GM23248 (cell line): ENCODE measurements at places on chromosomes 6 and 20. TPM values are rescaled to one million over a fixed set of nuclear protein-coding genes. Genes with fewer than 3 reads are reported as not detected.

DNA sequence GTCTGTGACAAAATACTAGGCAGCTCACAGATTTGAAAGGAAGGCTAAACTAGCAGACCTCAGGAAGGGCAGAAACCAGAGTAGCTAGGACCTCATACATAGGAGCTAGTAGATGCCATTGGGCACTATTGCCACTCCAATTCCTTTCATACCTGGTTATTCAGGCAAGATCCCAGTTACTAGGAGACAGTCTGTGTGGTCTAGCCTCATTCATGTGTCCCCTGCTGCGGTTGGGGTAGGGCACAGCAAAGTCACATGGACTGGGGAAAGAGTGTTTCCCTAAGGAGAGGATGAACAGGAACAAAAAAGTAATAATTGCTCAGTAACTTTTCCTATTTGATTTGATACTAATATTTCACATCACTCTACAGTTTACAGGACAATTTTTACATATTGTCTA, 204.6 kb upstream of the HEY2 start:
- no peaks in the 10 kb centered on the region for H3K4me1 ChIP-seq
- no peaks in the 10 kb centered on the region for H3K27me3 ChIP-seq
- DNase-seq, result no peak
- no peak overlapping the region for H3K27ac ChIP-seq

DNA sequence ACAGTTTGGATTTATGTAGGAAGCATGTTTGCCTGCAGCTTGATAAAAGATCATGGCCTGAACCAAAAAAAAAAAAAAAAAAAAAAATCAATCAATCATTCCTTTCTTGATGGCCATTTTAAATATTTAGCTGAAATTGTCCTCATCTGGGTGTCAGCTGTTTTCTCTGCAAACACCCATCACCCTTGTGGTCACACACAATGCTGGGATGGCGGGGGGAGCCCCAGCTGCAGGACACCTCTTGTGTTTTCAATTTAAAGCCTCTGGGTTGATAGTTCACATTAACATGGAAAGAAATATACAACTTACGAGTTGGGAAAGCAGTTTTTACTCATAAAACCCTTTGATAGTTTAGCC, 160.4 kb downstream of the ZFP64 start:
- peaks cover 18% of the 10 kb centered on the region for H3K4me1 ChIP-seq
- H3K27ac ChIP-seq, result peak overlapping the region; percentile 29; the same call in 1 of the 2 replicates
- no peaks in the 10 kb centered on the region for H3K27me3 ChIP-seq

GRCh38 chr6:50520326-50521266, 192.7 kb upstream of the TFAP2D start:
- H3K36me3 ChIP-seq, result no peaks in the 10 kb centered on the region
- no peak overlapping the region for H3K27ac ChIP-seq
- H3K4me3 ChIP-seq, result no peak overlapping the region
- no peaks in the 10 kb centered on the region for H3K27me3 ChIP-seq

DNA sequence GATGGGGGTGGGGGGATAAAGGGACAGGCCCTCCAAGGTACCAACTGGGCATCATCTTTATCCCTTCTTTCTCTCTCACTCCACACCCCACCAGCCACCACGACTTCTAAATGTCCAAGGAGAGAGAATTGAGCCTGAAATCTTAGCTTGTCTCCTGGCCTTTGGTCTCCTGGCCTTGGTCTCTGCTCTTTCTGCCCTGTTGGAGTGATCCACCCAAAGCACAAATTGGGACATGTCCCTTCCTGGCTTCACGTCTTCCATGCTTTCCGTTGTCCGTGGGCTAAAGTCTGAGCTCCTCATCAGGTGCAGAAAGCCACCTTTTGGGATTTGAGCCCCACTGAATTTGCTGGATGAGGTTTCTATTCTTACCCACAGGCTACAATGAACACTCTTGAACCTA, 8.4 kb downstream of the ADIG start:
- no peak overlapping the region for H3K27ac ChIP-seq
- H3K27me3 ChIP-seq, result no peaks in the 10 kb centered on the region
- no peaks in the 10 kb centered on the region for H3K4me1 ChIP-seq

DNA sequence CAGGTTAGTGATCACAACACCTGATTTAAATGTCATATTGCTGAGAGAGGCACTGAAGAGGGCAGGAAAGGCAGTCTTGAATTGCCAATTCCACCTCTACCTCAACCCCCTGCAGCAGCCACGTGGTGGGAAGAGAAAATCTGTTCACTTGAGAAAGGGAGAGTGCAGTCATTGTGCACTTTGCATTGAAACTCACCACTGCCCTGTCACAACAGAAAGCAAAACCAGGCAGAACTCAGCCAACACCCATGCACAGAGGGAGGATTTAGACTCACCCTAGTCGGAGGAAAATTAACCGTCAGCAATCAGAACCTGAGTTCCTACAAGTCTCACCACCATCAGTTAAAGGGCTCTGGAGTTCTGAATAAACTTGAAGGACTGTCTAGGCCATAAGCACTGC, 1040.2 kb downstream of the HACE1 start:
- no peak for DNase-seq
- no peaks in the 10 kb centered on the region for H3K36me3 ChIP-seq
- no peaks in the 10 kb centered on the region for H3K4me1 ChIP-seq
- no peak overlapping the region for H3K27ac ChIP-seq
- H3K4me3 ChIP-seq, result no peak overlapping the region

- peaks cover 42% of the 10 kb centered on the region for H3K4me1 ChIP-seq
- no peaks in the 10 kb centered on the region for H3K27me3 ChIP-seq
- no peaks in the 10 kb centered on the region for H3K36me3 ChIP-seq
- no peak overlapping the region for H3K27ac ChIP-seq
Measured at GRCh38 chr20:41045671-41046070, 17.0 kb downstream of the TOP1 start.

GRCh38 chr20:20483328-20483727, 115.4 kb downstream of the INSM1 start:
- no peaks in the 10 kb centered on the region for H3K27me3 ChIP-seq
- DNase-seq, result no peak
- H3K27ac ChIP-seq, result no peak overlapping the region
- no peaks in the 10 kb centered on the region for H3K36me3 ChIP-seq

GRCh38 chr6:12516070-12516469, 200.5 kb upstream of the PHACTR1 start:
- peak; percentile 19 for DNase-seq
- H3K27me3 ChIP-seq, result no peaks in the 10 kb centered on the region
- H3K36me3 ChIP-seq, result no peaks in the 10 kb centered on the region
- H3K27ac ChIP-seq, result no peak overlapping the region
- H3K4me1 ChIP-seq, result no peaks in the 10 kb centered on the region

GRCh38 chr6:1215884-1216487, 95.9 kb upstream of the FOXQ1 start:
- no peak overlapping the region for H3K4me3 ChIP-seq
- no peak overlapping the region for H3K27ac ChIP-seq
- H3K4me1 ChIP-seq, result no peaks in the 10 kb centered on the region
- no peaks in the 10 kb centered on the region for H3K27me3 ChIP-seq
- DNase-seq, result no peak

GRCh38 chr6:95127261-95127660, 450.1 kb upstream of the MANEA start:
- H3K27ac ChIP-seq, result no peak overlapping the region
- H3K4me3 ChIP-seq, result no peak overlapping the region
- no peaks in the 10 kb centered on the region for H3K36me3 ChIP-seq
- H3K4me1 ChIP-seq, result no peaks in the 10 kb centered on the region
- no peak for DNase-seq

DNA sequence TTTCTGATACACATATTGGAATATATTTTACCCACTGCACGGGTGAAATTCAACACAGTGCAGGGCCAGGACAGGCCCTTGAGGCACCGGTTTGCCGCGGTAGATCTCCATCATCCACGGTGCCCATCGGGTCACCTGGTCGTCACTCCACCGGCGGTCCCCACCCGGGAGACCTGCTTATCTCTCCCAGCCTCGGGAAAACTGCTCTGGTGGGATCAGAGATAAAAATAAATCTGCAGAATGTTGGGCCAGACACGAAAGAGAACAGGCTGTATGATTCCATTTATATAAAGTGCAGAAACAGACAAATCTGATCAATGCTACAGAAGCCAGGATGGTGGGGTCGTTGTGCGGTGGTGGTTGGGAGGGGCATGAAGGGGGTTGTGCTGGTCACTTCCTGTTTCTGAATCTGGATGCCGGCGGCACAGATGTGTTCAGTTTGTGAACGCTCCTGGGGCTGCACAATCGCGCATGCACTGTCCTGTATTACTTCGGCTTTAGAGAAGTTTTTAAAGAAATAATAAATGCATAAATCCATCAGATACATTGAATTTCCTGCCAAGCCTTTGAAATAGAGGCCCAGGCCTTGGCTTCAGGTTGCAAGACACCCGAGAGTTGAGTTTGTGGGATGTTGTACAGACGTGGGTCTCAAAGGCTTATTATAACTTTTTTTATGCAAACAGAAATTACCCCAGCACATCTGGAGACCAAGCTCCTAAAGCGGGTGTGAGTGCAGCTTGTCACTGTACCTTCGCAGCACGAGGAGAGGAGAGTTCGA, 54.3 kb downstream of the ANKRD60 start:
- H3K36me3 ChIP-seq, result no peaks in the 10 kb centered on the region
- DNase-seq, result peak; percentile 51
- peak overlapping the region; percentile 50 for H3K27ac ChIP-seq
- H3K4me3 ChIP-seq, result peak overlapping the region; percentile 51

- H3K4me1 ChIP-seq, result no peaks in the 10 kb centered on the region
- H3K27ac ChIP-seq, result no peak overlapping the region
- H3K27me3 ChIP-seq, result no peaks in the 10 kb centered on the region
- no peak for DNase-seq
- H3K36me3 ChIP-seq, result no peaks in the 10 kb centered on the region
- no peak overlapping the region for H3K4me3 ChIP-seq
Measured at GRCh38 chr6:164693944-164694343, 615.5 kb downstream of the C6orf118 start.

DNA sequence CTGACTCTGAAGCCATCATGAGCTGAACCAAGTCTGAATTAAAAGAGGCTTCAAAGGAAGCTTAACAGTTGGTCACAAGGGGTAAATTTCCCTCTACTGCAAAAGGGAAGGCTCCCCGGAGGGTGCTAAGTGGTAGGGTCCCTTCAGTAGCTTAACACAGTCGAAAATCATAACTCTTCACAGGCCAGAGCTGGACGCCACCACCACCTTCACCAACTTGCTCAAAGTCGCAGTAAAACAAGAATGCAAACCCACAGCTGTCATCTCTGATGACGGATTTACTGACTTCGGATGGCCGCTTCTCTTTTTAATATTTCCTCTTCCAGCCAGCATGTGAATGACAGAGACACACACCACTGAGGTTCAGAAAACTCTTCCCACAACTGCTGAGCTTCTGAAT, 144.7 kb upstream of the FBXL4 start:
- H3K36me3 ChIP-seq, result no peaks in the 10 kb centered on the region
- no peak overlapping the region for H3K4me3 ChIP-seq
- DNase-seq, result no peak

DNA sequence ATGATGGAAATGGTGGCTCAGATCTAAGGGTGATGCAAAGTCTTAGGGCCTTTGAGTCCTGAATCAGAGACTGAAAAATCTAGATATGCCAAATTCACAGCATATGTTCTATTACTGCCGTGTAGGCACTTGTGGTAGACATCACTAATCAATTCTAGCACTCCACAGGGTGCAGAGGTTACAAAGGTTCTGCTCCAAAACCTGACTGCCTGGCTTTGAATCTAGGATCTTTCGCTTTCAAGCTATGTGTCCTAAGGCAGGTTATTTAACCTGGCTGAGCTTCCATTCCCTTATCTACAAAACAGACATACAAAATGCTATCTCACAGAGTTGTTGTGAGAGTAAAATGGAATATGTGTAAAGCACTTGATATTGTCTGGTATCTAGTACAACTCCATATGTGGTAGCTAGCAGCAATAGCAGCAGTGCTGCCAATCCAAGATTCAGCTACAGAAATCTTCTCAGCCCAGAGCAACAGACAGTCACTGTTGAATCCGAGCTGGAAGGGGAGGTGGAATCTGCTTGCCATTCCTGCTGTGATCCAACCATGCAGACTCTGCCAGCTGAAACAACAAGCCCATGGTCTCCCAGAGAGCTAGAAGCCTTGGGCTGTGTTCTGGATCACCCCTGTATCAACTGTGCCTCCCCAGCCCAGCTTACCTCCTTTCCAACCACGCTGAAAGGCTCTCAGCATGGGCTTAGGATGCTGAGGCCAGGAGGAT, 206.9 kb downstream of the TFAP2C start:
- DNase-seq, result no peak
- H3K4me1 ChIP-seq, result no peaks in the 10 kb centered on the region
- no peaks in the 10 kb centered on the region for H3K36me3 ChIP-seq
- no peak overlapping the region for H3K4me3 ChIP-seq
- no peak overlapping the region for H3K27ac ChIP-seq
- peaks cover 52% of the 10 kb centered on the region for H3K27me3 ChIP-seq

DNA sequence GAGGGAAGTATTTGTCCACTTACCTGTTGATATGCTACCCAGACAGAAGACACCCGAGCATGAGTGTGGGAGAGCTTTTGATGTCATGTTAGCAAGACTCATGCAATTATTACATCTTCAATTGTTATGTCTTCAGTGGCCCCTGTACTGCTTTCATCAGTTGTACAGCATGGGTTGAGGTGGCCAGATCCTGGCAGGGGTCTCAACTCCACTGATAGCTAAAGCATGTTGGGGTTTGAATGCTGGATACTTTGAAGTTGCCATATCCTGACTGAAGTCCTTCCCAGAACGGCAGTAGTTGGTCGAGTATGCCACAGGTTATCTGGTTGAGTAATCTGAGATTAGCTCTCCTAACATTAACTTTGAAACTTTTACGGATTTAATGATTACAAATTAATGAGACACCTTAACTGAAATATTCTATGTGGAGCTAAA, 46.7 kb downstream of the LRRN4 start:
- H3K4me3 ChIP-seq, result peak overlapping the region; percentile 88
- DNase-seq, result peak; percentile 47
- H3K36me3 ChIP-seq, result peaks cover 22% of the 10 kb centered on the region
- peaks cover 18% of the 10 kb centered on the region for H3K4me1 ChIP-seq

DNA sequence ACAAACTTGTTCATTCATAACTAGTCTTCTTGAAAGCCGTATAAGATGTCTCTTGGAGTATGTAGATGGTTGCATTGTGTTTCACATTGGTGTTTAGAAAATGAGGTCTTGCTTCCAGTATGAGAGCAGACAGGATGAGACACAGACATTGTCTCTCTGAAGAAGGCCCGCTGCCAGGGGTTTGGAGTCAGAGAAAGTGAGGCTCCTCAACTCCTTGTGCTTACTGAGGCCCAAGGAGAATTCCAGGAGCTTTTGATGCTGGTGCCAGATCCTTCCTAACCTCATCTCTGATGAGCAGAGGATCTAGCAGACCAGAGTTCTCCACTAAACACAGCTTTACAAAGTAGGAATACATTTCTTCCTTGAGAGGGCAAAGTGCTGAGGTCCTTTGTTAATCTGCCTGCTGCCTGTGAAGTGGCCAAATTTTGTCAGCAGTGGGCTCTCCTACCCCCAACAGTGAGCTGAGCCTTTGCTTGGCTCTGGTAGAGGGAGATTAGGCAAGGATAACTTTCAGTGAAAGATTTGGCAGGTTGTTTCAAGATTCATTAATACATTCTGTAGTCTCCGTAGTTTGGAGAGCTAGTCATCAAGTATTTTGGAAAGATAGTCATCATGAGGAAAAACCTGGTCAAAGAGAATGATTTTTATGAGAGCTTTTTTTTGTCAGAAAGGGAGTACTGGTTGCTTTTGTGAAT, 9.7 kb downstream of the MAPRE1 start:
- peak; percentile 81 for DNase-seq
- no peak overlapping the region for H3K4me3 ChIP-seq
- H3K27ac ChIP-seq, result peak overlapping the region; percentile 81
- peaks cover 33% of the 10 kb centered on the region for H3K4me1 ChIP-seq
- H3K36me3 ChIP-seq, result peaks cover 31% of the 10 kb centered on the region
- H3K27me3 ChIP-seq, result no peaks in the 10 kb centered on the region

GPR6 gene
- not detected in 2 replicates for total RNA-seq

OPN5 gene
- total RNA-seq, result not detected in 2 replicates

FAM83D gene
- total RNA-seq, result 18.2 and 19.0 TPM in 2 replicates

GSTA2 gene
- total RNA-seq, result 0.11 TPM in 1 of 2 replicates, not detected in the other

PDE7B gene
- 5.7 and 6.8 TPM in 2 replicates for total RNA-seq

CCN6 gene
- total RNA-seq, result not detected in 2 replicates

CRISP2 gene
- not detected in 2 replicates for total RNA-seq

TSPO2 gene
- total RNA-seq, result not detected in 2 replicates

KHDC1 gene
- 0.13 and 1.1 TPM in 2 replicates for total RNA-seq

SYNDIG1 gene
- total RNA-seq, result 1.1 and 2.6 TPM in 2 replicates
